Activated CD4-positive, alpha-beta T cell treated with anti-CD3 and anti-CD28 coated beads, Interleukin-2, amount 50 U/mL, for 24 hours (primary cell): ENCODE measurements at places on chromosomes 2 and 18.

GRCh38 chr2:53903011-53903410, 43.2 kb upstream of the GPR75 start:
- no peak for DNase-seq

- DNase-seq = no peak
These were observed 18.0 kb downstream of the ZNF532 start for GRCh38 chr18:58882686-58883085.

DNA sequence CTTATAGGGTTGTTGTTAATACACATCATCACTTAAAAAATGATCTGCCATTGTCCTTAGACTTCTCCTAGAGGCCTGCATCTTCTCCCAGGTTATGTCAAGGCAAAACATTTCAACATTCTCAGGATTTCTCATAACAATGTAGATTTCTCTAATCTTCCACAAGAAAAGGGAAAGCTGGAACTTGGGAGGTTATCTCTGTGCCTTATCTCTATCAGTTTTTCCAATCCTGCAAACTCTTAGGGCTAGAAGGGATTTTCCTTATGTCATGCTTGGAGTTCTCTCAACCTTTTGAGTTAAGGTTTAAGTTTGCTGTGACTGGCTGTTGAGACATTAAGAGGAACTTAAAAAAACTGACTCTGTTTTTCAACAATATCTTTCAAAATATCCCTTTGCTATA, 300.6 kb upstream of the TFPI start:
- no peak for DNase-seq

- DNase-seq = no peak
These were observed 56.2 kb downstream of the ETAA1 start for GRCh38 chr2:67453310-67453709.

DNA sequence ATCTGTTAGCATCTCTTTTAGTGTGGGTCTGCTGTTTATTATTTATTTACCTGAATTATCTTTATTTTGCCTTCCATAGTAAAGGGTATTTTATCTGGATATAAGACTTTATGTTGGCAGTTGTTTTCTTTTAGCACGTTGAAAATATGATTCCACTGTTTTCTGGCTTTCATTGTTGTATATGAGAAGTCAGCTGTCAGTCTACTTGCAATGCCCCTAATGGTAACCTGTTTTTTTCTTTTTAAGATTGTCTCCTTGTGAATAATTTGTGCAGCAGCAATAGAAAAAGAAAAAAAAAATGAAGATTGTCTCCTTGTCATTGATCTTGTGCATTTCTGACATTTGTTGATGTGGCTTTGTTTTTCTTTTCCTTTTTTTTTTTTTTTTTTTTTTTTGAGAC, 27.2 kb downstream of the SNED1 start:
- no peak for DNase-seq

- DNase-seq = no peak
These were observed 213.8 kb downstream of the DSC3 start for GRCh38 chr18:30828700-30829099.

DNA sequence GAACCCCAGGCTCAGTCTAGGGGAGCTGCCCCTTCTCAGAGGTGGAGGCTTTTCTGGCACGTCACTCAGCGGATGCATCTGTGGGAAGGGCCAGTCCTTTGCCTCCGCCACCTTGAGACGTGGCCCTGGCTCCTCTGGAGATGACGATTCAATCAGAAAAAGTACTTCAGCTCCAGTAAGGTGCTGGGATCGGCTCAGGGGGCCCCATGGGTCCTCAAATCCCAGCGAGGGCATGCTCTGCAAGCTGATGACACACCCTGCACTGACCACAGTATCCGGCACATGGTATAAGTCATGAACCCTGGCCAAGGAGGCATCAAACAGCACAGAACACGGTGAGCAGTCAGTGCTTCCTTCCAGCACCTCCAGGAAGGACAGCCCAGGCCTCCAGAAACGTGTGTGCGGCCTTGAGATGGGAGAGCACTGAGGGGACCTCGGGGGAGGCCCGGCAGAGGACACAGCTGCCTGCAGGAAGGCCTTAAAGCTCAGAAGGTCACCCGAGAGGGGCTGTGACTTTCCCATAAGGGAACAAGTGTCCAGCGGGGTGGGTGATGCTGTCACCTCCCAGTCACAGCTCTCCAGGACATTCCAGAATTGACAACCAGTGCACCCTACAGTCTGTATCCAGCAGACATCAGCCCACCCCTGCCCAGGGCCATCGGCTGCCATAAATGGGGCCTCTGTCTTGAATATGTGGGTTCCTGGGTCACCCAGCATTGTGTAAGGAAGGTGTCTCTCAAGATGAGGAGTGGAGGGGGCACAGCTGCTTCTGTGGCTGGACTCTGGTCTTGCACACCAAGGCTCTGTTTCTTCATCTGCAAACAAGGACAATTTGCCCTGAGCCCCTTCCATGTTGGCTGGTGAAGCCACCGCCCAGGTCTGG, 205.8 kb downstream of the NDUFA10 start:
- no peak for DNase-seq

- no peak for DNase-seq
These were observed 1783.2 kb upstream of the CELF4 start for GRCh38 chr18:39348757-39349156.

DNA sequence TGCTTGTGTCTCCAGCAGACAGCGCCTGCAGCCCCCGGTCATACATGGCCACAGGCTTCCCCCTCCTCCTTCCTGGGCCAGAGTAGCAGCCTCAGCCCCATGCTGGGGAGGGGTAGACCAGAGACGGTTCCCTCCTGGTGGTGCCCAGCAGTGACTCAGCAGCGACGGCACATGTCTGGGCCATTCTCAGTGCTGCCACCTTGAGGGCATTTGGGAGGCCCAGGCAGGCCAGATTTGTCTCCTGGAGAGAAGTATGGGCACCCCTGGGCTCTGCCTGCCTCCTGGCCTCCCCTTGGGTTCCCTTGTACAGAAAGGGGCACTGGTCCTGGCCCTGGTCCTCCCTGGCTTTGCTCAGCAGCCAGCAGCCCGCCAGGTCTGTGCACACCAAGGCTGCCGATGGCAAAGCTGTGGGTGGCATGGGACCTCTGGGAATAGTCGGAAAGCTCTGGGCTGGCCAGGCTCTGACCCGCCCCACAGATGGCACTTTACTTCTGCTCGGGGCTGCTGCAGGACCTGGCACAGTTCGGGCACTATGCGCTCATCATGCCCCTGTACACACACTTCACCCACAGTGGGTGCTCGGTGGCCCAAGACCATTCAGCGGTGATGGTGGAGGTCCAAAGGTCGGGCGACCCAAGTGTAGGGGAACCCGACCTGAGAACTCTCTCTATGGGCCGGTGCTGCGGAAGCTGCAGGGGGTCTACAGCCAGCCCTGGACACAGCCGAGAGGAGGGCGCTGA, 11.4 kb upstream of the ALPI start:
- DNase-seq = peak; percentile 48

DNA sequence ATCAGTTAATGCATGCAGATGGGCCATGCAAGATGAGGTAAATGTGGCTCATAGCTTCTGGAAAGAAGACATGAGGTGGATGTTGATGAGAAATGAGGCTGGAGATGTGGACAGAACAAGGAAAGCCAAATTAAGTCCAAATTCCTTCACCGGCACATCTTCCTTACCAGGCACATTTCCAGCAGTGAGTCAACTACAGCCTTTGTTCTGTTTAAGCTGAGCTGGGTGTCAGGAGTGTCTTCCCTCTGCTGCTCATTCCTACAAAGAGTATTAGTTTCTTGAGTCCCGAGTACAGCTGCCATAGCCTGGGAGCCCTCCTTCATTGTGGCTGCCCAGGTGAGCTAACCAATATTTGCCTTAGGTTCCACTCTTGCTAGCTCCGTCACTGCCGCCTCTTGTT, 945.0 kb downstream of the SLC4A3 start:
- no peak for DNase-seq

DNA sequence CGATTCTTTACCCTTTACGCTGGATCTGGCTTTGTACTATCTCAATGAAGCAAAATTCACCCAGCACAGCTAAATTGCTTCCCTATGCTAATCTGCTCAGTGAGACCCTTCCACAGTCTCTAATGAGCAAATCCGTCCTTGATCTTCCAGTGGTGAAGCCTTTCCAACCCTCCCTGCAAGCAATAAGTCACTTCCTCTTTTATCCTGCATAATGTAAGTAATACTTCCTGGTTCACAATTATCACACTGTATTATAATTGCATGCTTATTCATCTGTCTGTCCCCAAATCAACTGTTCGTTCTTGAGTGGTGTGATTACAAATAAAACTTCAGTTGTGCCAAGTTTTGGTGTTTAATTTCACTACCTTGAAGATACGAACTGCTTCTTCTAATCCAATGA, 404.0 kb downstream of the ADCYAP1 start:
- DNase-seq = no peak

GRCh38 chr2:204487447-204488229, 57.6 kb upstream of the PARD3B start:
- DNase-seq = no peak

- DNase-seq = no peak
These were observed 125.5 kb downstream of the MC4R start for GRCh38 chr18:60247103-60247502.

- DNase-seq = no peak
These were observed 82.6 kb downstream of the MTA3 start for GRCh38 chr2:42651057-42651456.

DNA sequence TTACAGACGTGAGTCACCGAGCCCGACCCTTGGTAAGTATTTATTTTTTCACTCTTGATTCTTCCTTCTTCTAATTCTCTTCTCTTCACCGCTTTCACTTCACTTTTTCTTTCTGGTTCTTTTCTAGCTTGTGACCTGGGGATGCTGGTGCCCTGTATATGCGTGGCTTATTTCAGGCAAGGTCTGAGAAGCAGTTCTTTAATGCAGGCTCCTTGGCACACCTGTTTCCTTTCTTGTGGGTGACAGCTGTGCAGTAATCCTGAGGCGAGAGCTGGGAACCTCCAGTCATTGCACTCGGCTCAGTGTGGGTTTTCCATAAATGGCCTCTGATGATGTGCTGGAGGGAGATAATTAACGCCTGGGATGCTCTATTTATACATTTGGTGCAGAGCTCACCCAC, 193.8 kb downstream of the TSN start:
- DNase-seq = no peak

DNA sequence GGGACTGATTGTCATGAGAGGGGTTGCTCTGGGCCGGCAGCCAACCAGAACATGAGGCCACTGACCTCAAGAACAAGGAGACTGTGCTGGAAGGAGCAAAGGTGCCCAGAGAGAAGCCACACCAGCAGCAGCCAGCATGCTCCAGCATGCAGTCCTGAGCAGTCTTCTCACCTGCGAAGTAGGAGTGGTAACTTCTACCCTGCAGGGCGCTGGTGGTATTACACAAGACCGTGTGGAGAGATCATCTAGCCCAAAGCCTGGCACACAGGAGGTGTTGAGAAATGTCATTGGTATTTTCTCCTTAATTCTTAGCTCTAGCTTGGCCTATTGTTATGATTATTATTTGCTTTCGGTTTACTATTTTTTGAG, 132.7 kb downstream of the TSN start:
- DNase-seq = no peak

- DNase-seq = no peak
These were observed 87.7 kb downstream of the TMEM18 start for GRCh38 chr2:589281-590130.

DNA sequence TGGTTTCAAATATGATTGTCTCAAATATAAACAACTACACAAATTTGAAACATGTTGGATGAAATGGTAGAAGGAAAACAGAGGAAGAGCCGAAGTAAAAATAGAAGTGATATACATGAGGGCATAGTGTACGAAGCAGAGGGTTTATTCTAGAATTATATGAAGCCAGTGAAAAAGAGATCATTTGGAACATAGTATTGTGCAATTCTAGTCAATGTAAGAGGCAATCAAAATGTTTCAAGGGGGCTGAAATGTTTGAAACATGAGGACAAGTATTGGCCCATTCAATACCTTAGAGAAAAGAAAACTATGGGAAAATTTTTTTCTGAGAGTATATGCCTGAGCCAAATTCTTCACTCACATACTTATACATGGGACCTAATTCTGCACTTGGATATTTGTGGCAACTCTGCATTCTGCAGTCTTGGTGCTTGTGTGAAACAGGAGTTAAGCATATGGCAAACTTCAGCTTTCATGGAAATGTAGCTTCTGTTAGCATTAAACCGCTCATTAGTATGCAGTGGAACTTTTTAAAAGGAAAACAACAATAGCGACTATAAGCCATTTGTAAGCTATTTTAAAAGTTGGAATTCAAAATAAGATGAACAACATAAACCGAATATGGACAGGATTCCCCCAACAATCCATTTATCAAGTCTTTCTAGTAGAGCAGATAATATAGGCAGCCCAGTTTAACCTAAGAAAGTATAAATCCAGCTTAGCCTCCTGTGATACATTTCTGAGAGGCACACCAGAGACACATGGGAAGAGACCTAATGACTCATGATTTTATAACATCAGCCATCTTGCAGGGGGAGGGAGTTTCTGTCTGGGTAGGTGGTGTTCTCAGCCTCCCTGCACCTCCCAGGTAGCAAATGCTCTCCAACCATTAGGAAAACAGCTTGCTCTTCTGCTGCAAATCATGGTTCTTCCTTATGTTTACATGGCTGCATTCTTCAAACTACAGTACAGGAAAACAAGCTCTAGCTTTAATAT, 197.8 kb downstream of the PAX3 start:
- no peak for DNase-seq

DNA sequence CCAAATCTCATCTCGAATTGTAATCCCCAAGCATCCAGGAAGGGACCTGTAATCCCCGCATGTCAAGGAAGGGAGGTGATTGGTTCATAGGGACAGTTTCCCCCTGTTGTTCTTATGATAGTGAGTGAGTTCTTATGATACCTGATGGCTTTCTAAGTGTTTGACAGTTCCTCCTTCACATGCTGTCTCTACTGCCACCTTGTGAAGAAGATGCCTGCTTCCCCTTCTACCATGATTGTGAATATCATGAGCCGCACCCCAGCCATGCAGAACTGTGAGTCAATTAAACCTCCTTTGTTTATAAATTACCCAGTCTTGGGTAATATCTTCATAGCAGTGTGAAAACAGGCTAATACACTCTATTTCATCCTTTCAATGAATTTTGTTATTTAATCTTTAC, 446.7 kb downstream of the RNF144A start:
- DNase-seq = no peak

DNA sequence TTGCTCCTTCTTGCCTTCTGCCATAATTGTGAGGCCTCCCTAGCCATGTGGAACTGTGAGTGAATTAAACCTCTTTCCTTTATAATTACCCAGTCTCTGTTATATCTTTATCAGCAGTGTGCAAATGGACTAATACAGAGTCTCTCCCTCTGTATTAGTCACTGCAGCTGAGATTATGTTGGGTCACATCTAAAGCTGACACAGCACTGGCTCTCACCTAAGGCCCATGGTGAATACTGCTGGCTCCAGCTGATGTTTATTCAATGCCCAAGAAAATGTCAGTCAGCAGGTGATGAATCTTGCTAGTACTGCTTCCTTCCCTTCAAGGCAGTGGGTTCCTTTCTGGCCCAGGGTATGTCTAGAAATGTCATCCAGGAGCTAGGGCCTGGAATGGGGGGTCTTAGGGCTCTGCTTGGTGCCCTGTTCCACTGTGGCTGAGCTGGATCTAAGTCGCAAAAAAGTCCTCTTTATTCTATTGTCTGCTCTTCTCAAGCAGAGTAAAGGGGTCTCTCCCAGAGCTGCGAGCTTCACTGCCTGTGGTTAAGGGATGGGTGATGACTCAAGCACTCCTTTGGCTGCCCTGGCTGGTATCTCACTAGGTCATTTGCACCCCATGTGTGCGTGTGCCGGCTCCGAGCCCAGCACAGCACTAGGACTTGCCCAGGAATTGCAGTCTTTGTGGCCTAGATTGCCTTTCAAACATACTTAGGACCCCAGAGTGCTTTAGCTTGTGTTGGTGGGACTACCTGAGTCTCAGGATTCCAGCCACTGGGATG, 29.9 kb downstream of the PPP1R1C start:
- DNase-seq = no peak

- DNase-seq = peak; percentile 26
These were observed at the start of gene SIX3 for GRCh38 chr2:44941551-44942234. TSS of gene SIX3 (plus strand) at chr2:44941702. CDS start at chr2:44942105, 403 bp downstream.
